ENCODE measurements at places on chromosomes 12 and 14.

- DNase-seq: no peak
Measured at GRCh38 chr14:74863274-74863673, 12.7 kb downstream of the PROX2 start.

- DNase-seq: no peak
Measured at GRCh38 chr12:132373901-132374611, 44.7 kb upstream of the GALNT9 start.

- no peak for DNase-seq
Measured at GRCh38 chr14:20811986-20812975, 9.6 kb upstream of the RNASE1 start.

- peak; percentile 37 for DNase-seq
Measured at GRCh38 chr12:133130808-133131128, 341 bp downstream of the ZNF10 start.

DNA sequence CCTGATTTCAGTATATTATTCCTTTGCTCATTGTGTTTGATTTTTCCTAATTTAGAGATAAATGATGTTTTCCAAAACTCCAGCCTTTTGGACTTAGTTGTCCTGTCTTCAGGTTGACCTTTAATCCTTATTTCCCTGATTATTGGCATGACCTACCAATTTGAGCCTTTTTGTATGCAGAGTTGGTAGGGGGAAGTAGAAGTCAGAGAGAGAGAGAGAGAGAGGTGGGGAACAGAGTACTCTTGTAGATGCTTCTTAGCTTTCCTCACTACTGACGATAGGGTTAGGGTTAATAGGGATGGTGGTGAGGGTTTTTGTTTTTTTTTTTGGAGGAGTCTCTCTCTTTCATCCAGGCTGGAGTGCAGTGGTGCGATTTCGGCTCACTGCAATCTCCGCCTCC is 38.6 kb downstream of the TBC1D15 start:
- no peak for DNase-seq
